ENCODE measurements at places on chromosomes 7 and 10. TPM values are rescaled to one million over a fixed set of nuclear protein-coding genes. Genes with fewer than 3 reads are reported as not detected.

Gene KLF14
- not detected for polyA plus RNA-seq

Gene EIF3A
- polyA plus RNA-seq: 17.5 TPM

Gene GHRHR
- not detected for polyA plus RNA-seq

Gene TCAF2
- polyA plus RNA-seq: 1.9 TPM

Gene ZNF488
- 0.17 TPM for polyA plus RNA-seq
